Thyroid gland (tissue), 4 donors: ENCODE measurements at places on chromosomes 6 and 20. TPM values are rescaled to one million over a fixed set of nuclear protein-coding genes. Genes with fewer than 3 reads are reported as not detected.

OLIG3 gene
- total RNA-seq = not detected

BACH2 gene
- 1.6 TPM for total RNA-seq

FLRT3 gene
- 31.4 TPM for total RNA-seq

HLA-DQB2 gene
- total RNA-seq = not detected

PCIF1 gene
- 49.5 TPM for total RNA-seq

ZNF334 gene
- total RNA-seq = 15.0 TPM

IP6K3 gene
- 20.5 TPM for total RNA-seq

NT5E gene
- total RNA-seq = 174 TPM

DZANK1 gene
- 6.7 TPM for total RNA-seq

ANKRD6 gene
- total RNA-seq = 18.2 TPM

FOXS1 gene
- total RNA-seq = 0.44 TPM

SLC32A1 gene
- total RNA-seq = not detected

HMGA1 gene
- total RNA-seq = 48.0 TPM

COL12A1 gene
- 23.7 TPM for total RNA-seq

HAO1 gene
- total RNA-seq = not detected

CD93 gene
- total RNA-seq = 32.7 TPM

C6orf118 gene
- not detected for total RNA-seq

AK9 gene
- total RNA-seq = 12.5 TPM

MAFB gene
- total RNA-seq = 46.1 TPM

MATN4 gene
- total RNA-seq = 1.2 TPM

EGFL8 gene
- total RNA-seq = 9.8 TPM

- no peaks in the 10 kb centered on the region for H3K27me3 ChIP-seq
- no peak overlapping the region for H3K4me3 ChIP-seq
- no peak for DNase-seq
- H3K27ac ChIP-seq = no peak overlapping the region
Observed at GRCh38 chr20:19779634-19780033, 21.6 kb downstream of the RIN2 start.

DNA sequence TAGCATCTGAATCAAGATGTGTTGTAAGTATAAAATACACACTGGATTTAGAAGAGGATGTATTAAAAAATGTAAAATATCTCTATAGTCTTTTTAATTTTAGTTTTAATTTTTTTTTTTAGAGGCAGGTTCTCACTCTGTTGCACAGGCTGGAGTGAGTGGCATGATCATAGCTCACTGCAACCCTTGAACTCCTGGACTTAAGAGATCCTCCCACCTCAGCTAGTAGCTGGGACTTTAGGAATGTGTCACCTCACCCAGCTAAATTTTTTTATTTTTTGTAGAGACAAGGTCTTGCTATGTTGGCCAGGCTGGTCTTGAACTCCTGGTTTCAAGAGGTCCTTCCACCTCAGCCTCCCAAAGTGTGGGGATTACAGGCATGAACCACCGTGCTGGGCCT lies 46.7 kb upstream of the EPB41L1 start:
- peak overlapping the region; percentile 73 for H3K27ac ChIP-seq
- no peak for DNase-seq
- H3K36me3 ChIP-seq = no peaks in the 10 kb centered on the region
- H3K27me3 ChIP-seq = no peaks in the 10 kb centered on the region
- peaks cover 50% of the 10 kb centered on the region for H3K4me1 ChIP-seq

- H3K4me1 ChIP-seq = peaks cover 13% of the 10 kb centered on the region
- peak; percentile 68 for DNase-seq
- H3K4me3 ChIP-seq = no peak overlapping the region
- H3K36me3 ChIP-seq = no peaks in the 10 kb centered on the region
Observed at GRCh38 chr20:10219452-10219791, 792 bp downstream of the SNAP25 start.

GRCh38 chr6:33824461-33825154 lies 20.8 kb upstream of the MLN start:
- no peaks in the 10 kb centered on the region for H3K36me3 ChIP-seq
- peak overlapping the region; percentile 73 for H3K27ac ChIP-seq
- H3K4me1 ChIP-seq = peaks cover 17% of the 10 kb centered on the region
- H3K4me3 ChIP-seq = no peak overlapping the region
- H3K27me3 ChIP-seq = no peaks in the 10 kb centered on the region

DNA sequence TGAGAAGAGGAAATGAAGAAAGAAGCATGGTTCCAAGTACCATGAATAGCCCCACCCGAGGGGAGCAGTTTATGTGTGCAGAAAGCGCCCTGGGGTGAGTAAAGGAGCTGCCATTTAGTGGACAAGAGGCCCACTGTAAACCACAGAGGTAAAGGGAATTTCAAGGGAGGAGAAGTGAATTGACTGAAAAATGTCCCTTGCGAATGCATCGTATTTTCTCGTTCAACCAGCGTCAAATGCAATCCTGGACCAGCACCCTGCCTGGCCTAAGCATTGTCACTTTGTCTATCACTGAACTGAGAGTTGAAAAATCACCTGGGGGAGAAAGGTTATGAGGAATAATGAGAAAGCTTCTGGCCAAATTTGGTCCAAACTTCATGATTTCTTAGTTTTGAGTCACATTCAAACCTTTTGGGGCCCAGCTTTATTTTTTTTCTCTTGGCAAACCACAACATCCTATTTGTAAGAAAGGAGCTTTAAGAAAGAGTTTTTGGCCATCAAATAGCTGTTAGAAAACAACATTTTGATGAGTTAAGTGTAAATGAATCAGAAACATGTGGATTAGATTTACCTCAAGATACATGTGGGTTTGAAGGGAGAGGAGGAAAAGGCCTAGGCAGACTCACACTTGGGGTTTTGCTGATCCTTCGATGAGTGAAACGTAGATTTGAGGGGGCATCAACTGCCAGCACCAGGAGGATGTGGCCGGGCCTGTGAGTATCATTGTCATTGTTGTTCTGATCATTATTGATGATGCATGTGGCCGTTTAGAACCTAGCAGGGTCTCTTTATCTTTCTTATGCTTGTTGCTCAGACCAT lies 214.0 kb downstream of the CLIC5 start:
- no peak overlapping the region for H3K27ac ChIP-seq
- no peaks in the 10 kb centered on the region for H3K27me3 ChIP-seq
- H3K4me3 ChIP-seq = no peak overlapping the region
- H3K4me1 ChIP-seq = no peaks in the 10 kb centered on the region
- H3K36me3 ChIP-seq = no peaks in the 10 kb centered on the region

- H3K27ac ChIP-seq = no peak overlapping the region
- no peak overlapping the region for H3K4me3 ChIP-seq
- no peaks in the 10 kb centered on the region for H3K4me1 ChIP-seq
- no peaks in the 10 kb centered on the region for H3K36me3 ChIP-seq
Observed at GRCh38 chr6:106568530-106568929, 60.8 kb downstream of the RTN4IP1 start.

DNA sequence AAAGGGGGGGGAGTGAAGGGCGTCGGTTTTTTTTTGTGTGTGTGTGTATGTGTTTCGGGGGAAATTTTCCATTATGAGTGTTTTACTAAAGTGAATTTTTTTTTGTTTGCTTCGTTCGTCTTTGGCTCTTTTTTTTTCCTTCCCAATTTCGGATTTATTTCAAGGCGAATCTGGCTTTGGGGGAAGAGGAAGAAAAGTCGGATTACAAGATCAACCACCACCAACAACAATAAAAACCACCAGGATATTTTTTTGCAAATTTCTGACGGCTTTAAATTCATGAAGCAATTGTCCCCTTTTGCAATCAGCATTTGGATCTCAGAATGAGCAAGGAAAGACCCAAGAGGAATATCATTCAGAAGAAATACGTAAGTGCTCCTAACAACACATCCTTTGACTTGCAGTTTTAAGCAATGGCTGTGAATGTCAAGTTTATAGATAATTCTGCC lies 372 bp downstream of the JARID2 start:
- H3K27me3 ChIP-seq = no peaks in the 10 kb centered on the region
- no peak overlapping the region for H3K27ac ChIP-seq
- H3K36me3 ChIP-seq = no peaks in the 10 kb centered on the region
- peak overlapping the region; percentile 26 for H3K4me3 ChIP-seq
- H3K4me1 ChIP-seq = peaks cover 14% of the 10 kb centered on the region

GRCh38 chr6:3887150-3887700 lies 38.1 kb downstream of the FAM50B start:
- H3K27me3 ChIP-seq = no peaks in the 10 kb centered on the region
- peak; percentile 69 for DNase-seq
- no peaks in the 10 kb centered on the region for H3K36me3 ChIP-seq
- H3K4me3 ChIP-seq = no peak overlapping the region
- peak overlapping the region; percentile 62 for H3K27ac ChIP-seq
- H3K4me1 ChIP-seq = peaks cover 28% of the 10 kb centered on the region

- no peaks in the 10 kb centered on the region for H3K4me1 ChIP-seq
- no peak for DNase-seq
- H3K27me3 ChIP-seq = no peaks in the 10 kb centered on the region
- H3K36me3 ChIP-seq = peaks cover 75% of the 10 kb centered on the region
Observed at GRCh38 chr20:57374343-57374930, 16.8 kb upstream of the RBM38 start.

DNA sequence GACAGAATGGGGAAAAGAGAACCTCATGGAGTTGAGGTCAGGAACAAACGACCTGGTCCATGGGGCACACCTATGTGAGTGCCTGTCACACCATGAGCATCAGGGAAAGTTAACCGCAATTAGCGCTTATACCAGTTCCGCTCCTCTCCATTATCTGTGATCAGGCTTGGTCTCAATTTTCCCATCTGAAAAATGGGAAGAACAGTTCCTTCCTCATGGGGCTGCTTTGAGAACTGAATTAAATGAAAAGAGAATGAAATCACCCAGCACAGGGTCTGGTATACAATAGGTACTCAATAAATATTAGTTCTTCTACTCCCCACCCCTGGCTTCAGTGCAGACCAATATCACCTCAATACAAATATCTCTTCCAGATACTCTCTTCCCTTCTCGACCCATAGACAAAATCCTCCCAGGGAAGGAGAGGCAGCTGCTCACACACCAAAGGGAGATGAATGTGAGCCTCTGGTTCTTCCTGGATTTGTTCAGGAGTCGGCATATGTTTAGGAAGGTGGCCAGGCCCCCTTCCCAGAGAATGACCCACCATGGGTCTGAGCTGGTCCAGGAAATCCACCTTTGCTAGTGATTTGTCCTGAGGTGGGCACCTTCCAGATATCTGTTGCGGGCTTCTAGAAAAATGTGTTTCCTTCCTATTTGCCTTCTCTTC lies 2.4 kb upstream of the PTGIS start:
- H3K4me1 ChIP-seq = peaks cover 8% of the 10 kb centered on the region
- no peaks in the 10 kb centered on the region for H3K36me3 ChIP-seq
- peaks cover 4% of the 10 kb centered on the region for H3K27me3 ChIP-seq

DNA sequence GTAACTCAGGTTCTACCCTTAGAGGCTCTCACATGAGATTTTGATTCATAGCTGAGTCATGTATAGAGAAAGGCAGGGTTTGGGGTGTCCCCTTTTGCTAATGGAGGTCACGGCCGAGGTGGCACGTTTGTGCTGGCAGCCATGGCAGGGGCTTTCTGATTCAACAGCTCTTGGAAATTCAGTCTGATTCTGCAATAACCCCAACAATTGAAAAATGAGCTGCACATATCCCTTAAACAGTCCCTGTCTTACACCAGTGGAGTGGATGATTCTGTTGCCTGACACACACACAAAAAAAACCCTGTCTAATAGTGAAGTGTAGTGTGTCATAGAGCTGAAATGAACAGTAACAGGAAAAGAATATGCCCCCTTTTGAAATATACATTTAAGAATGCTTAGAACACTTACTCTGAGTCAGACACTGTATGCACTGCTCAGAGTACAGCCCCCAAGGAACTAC lies 40.4 kb upstream of the ARG1 start:
- no peak for DNase-seq
- no peaks in the 10 kb centered on the region for H3K36me3 ChIP-seq
- no peak overlapping the region for H3K27ac ChIP-seq
- H3K4me3 ChIP-seq = no peak overlapping the region
- no peaks in the 10 kb centered on the region for H3K4me1 ChIP-seq

GRCh38 chr6:146598772-146599405 lies at the start of gene ADGB:
Gene ADGB (plus strand): TSS chr6:146598972. CDS start chr6:146599041, 69 bp downstream.
- H3K36me3 ChIP-seq = no peaks in the 10 kb centered on the region
- H3K4me1 ChIP-seq = no peaks in the 10 kb centered on the region
- no peak within 1 kb of the TSS for H3K27ac ChIP-seq
- peak; percentile 25 for DNase-seq
- peak within 1 kb of the TSS; percentile 12 for H3K4me3 ChIP-seq
- H3K27me3 ChIP-seq = no peaks in the 10 kb centered on the region

DNA sequence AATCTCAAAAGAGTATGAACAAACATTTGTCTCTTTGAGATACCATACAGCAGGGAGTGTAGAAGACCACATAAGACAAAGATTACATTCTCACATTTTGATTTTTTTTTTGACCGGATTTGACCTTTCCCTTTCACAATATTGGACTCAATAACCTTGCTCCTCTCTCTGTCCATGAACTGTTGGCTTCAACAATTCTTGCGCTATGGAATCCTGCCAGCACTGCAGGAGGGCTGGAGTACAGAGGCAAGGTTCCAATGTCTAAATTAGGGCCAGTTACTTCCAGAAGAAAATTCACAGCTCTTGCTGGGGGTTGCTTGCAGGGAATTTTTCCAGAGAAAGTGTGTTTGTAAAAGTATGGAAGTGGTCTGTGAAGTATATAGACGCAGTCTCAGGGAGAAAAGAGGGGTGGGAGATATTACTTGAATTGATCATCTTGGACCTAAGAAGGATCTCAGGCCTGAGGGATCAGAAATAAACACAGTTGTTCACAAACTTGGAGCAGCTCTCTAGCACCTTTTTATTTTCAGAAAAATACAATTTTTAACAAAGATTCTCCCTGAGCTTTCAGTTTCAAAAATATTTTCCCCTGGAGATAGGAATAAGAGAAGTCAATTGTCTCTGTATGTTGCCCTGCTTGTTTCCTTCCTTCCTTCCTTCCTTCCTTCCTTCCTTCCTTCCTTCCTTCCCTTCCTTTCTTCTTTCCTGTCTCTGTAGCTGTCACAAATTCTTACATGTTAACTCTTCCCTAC lies 765.9 kb downstream of the BCKDHB start:
- H3K4me1 ChIP-seq = no peaks in the 10 kb centered on the region
- H3K27ac ChIP-seq = no peak overlapping the region
- no peak overlapping the region for H3K4me3 ChIP-seq
- H3K27me3 ChIP-seq = no peaks in the 10 kb centered on the region

DNA sequence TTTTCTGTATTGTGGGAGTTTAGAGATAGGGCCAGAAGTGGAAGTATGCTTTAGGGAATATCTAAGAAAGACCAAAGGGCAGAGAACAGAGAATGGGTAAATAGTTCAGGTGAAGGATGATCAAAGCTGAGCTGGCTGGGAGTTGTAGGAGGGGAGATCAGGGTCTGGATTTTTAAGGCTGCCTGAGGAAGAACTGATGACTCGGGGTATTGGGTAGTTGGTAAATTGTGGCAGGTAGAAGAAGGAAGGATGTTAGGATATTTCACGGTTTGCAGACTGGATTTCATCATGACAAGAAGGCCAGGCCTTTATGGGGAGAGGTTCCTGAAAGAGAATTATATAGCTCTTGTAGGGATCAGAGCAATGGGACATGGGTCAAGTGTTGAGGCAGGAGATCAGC lies 492.9 kb downstream of the UTRN start:
- H3K36me3 ChIP-seq = peaks cover 17% of the 10 kb centered on the region
- no peak for DNase-seq
- no peaks in the 10 kb centered on the region for H3K27me3 ChIP-seq
- H3K27ac ChIP-seq = no peak overlapping the region

- peaks cover 43% of the 10 kb centered on the region for H3K4me1 ChIP-seq
- H3K4me3 ChIP-seq = no peak overlapping the region
- peak overlapping the region; percentile 47 for H3K27ac ChIP-seq
- peak; percentile 69 for DNase-seq
Observed at GRCh38 chr6:150408842-150409241, 40.0 kb downstream of the IYD start.
